Lower leg skin (tissue), 4 donors: ENCODE measurements at places on chromosomes 3 and 15.

- DNase-seq = no peak
Observed at GRCh38 chr15:59570315-59570714, 41.3 kb upstream of the GCNT3 start.

GRCh38 chr15:81786776-81787175 lies 259.0 kb downstream of the MEX3B start:
- DNase-seq = no peak

GRCh38 chr3:155184011-155184410 lies 103.9 kb downstream of the MME start:
- no peak for DNase-seq

DNA sequence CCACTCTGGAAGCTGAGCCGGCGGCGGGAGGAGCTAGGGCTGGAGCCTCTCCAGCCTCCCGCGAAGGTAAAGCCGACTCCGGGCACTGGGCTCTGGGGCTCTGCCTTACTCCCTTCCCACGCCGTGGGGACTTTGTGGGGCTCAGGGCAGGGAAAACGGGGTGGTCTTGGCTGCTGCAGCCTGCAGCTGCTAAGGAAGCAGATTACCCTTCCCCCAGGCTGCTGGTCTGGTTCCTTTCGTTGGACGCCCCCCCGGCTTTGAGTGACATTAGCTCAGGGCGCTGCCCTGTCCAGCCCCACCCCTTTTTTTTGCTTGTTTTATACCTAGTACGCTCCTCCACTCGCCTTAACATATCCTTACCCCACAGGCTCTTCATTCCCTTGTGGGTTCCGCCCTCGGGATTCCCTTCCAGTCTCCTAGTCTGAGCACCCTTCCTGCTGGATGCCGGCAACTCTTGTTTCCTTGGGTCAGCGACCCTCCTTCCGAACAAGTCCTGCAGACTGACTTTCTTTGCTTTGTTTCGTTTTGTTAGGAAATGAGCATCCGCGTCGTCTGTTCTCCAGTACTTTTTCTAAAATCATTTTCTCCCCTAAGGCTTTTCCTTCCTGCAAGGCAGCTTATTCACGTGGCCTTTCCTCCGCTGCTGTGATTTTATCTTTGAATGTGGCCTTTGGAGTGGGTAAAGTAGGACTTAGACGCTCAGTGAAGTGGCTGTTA lies 551 bp downstream of the DNAJC13 start:
- DNase-seq = no peak

DNA sequence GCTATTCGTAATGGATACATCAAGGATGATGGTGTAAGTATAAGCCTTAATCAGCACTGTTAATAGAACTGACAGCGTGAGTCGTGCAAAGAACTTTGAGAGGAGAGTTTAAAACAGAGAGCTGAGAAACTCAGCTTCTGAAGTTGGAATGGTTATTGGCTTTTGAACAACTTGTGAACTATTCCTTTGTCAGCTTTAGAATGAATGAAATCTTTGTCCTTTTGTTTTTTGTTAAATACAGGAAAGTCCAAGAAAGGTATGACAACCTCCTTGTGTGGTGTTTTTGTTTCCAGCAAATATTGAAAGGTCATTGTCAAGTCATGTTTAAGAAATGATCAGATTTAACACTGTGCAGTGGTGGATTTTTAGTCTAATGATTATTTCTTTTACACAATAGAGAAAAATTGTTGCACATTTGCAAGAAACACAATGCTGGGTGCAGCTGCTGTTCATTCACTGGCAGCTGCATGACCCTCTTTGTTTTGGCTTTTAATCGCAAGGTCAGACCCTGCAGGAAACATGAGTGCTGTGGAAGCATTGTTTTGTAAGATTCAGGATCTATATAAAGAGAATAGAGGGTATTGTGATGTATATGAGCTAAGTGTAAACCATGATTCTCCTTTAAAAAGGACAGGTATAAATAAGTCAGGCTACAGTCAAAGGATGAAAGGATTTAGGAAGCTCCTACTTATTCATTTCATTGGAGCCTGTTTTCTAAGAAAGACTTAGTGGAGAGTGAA lies 21.7 kb upstream of the ABHD10 start:
- no peak for DNase-seq

GRCh38 chr3:8937064-8938020 lies 25.9 kb downstream of the RAD18 start:
- no peak for DNase-seq

DNA sequence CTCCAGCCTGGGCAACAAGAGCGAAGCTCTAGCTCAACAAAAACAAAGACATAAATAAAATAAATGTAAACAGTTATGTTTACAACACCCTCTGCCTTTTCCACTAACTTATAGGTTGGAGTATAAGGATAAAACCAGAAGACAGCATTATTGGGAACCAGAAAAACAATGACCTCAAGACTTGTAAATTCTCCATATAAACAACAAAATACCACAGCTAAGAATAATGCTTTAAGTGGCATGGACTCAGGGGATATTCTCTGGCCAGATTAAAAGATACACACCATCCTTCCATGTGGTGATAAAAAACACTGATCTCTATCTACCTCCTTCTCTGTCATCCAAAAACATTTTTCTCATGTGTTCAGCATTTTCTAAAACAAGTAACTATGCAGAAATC lies 500.6 kb downstream of the MAGI1 start:
- DNase-seq = no peak

- DNase-seq = no peak
Observed at GRCh38 chr3:128618398-128618726, 32.3 kb downstream of the RPN1 start.
